ENCODE measurements at places on chromosomes 7 and 10.

DNA sequence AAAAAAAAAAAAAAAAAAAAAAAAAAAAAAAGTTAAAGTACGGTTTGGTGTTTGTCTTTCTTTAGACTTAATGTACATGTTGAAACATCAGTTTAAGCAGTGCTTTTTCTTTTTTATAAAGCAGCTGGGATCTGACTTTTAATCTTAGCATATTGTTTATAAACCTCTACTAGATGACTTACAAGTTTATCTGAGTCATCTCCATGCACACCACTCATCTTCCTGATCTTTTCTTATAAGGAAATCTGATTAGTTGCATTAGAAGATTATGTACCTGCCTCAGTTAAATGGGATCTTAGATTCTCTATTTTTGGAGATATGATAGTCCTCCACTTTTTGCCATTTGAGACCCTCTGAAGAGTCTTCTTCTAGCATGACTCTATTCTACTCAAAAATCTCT lies 391.9 kb upstream of the LRGUK start:
- no peak for DNase-seq

DNA sequence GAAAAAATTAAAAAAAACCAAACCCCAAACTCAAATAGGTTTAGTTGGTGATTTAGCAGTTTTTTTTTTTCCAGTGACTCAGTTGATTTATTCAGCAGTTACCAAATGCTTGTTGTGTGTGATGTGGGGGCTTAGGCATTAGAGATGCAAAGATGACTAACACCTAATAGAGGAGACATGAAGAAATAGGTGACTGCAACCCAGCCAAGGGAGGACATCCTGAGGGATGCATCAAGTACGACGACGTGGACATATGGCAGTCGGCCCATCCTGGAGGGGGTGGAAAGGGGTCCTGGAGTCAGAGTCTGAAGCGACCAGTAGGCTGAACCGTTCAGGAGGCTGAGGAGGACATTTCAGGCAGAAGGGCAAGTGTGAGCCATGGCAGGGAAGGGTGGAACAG lies 35.5 kb downstream of the LRMDA start:
- DNase-seq = no peak

DNA sequence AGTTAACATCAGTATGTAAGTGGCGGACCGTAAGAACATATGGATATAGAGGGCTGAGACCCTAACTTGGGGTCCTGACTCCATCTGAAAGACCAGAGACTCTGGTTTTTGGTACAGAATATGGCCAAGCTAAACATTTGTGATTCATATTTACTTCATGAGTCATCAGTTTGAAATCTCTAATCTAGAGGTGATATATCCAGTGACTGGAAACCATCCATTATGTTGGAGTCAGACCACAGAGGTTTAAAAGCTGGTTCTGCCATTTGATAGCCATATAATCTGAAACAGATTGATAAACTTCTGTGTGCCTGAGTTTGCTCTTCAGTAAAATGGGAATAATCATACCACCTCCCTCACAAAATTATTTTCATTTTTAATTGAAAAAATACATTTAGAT lies 505.3 kb downstream of the SORCS3 start:
- DNase-seq = no peak

DNA sequence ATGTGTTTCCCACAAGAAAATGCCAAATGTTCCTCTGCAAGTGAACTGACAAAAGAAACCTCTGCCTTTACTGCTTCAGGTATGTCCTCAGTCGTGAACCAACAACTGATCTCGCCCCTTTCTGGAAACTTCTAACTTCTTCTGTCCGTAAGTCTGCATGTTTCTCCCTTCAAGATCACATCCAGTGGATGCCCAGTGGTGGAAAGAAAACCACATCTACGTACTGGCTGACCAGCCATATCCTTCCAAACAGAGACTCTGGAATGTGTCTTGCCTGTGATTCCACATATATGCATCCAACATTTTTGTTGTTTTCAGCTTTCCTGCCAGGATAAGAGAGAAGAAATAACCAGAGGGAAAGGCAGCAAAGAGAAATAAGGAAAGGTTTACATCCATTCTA lies 152.7 kb downstream of the GLI3 start:
- no peak for DNase-seq

DNA sequence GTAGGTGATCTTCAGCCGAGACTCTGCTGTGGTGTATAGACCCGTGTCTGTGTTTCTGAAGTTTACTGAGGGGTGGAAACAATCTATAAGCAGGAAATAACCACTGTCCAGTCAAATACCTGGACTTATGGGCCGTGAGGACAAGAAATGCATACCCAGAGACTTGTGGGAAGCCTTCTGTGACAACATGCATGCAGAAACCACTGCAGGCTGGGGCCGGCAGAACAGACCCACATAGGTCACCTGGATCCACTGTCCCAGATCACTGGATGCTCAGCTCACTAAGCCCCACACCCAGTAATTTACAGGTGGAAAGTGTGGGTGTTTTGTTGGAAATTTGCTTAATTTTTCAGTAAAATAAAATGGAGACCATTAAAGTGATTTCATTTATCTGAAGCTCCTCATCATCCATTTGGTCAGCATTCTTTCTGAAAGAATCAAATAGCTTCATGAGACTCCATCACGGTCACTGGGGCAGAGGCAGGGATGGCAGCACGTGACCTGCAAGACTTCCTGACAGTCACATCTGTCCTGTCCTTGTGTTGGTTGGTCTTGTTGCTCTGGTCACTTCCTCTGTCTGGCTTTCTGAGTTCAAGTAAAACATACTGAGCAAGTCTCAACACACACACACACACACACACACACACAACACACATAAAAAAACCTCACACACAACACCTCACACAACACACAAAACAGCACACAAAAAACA lies 108.3 kb downstream of the TNS3 start:
- peak; percentile 42 for DNase-seq

GRCh38 chr7:13908667-13909397 lies 80.6 kb downstream of the ETV1 start:
- DNase-seq = no peak

- no peak for DNase-seq
Observed at GRCh38 chr10:16787361-16787791, 29.8 kb downstream of the RSU1 start.

DNA sequence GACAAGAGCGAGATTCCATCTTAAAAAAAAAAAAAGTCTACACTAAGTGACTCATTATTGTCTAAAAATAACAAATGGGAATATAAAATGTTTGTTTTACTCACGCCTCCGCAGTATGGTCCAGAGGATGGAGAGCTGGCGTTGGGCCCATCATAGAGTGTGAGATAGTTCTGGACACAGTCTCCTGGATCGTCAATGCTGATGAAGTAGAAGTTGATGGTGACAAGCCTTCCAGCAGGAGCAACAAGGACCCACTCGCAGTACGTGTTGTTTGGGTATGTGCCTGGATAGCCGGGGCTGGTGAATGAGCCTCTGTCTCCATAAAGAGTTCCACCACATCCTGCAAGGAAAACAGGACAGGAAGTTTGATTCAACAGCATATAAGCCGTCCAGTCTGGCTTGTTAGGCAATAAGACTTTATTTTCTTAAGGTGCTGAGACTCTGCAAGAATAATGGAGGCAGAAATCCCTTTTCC lies 11.5 kb upstream of the RSU1 start:
- no peak for DNase-seq

DNA sequence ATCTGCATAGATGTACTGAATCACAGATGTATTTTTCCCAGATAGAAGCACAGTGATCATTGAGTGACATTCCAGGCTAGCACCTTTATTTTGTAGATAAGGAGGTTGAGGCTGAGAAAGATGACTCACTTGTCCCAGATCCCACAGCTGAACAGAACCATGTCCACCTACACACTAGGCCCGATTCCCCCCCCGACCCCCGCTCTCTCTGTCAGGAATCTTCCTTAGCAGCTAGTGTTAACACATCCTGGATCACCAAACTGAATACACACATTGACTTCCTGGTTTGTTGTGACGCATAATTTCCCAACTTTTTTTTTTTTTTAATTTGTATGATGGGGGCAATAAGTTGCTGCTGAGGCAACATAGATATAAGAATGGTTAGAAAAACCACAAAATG lies 5.2 kb downstream of the SFMBT2 start:
- DNase-seq = no peak

DNA sequence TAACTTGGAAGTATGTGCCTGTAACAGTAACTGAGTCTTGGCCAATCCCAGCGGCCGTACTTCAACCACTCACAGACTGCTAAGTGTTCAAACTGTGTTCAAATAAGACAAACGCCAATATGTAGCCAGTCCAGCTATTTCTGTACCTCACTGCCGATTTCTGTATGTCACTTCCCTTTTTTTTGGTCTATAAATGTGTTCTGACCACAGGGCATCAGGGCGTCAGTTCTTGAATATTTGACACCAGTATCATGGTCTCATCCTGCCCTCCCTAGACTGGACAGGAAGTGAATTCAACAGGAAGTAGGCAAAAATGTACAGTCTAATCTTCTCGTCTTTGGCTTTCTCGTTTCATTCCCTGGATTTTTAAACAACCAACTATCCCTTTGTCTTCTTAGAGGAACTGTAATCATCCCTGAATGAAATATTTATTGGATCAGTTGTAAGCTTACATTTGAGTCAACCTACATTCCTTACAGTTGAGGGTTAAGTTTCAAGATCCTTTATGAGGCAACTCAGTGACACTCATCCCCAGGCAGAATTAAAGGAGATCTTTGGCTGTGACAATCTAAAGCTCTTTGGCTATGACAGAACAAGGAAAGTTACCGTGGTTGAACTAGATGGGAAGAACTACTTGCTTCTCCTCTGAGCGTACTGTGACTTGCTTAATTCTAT lies 232.7 kb downstream of the NSUN6 start:
- DNase-seq = no peak

- DNase-seq = no peak
Observed at GRCh38 chr10:43930777-43931176, 282.1 kb upstream of the ZNF32 start.

DNA sequence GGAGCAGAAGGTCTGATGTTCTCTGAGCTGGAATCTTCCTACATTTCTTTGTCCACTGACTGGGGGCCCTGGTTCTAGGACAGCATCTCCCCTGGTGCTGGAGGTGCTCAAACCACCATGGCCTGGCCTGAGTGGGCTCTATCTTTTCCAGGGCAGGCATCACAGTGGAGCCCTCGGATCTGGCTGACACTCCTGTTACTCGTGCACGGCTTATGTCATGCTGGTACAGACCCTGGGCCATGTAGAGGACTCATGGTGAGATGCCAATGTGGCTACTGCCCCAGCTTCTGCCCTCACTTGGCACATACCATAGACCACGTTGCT lies 96.0 kb downstream of the HIPK2 start:
- DNase-seq = no peak

- no peak for DNase-seq
Observed at GRCh38 chr10:2867788-2868299, 199.5 kb upstream of the PFKP start.

DNA sequence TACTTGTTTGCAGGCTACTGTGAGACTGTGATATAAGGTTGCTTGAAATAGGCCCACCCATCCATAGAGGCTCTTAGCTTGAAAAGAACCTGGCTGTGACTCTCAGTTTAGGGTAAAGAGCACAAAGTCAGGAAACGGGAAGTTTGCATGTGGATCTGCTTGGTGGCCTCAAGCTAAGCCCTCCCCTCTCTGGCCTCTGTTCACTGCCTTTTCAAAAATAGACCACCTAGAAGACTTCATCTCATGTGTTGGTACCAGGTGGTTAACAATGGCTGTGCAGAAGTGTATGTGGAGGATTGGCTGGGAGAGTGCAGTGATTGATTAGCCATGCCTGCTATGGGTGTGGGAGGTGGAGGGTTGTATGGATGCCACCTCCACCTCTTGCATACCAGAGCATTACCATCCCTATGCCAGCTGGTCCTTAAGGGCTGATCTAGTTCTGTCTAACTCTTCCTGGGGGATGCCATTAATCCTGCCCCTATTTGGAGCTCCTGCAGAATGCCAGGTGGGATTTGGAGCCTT lies 122.0 kb downstream of the ZMIZ1 start:
- no peak for DNase-seq

DNA sequence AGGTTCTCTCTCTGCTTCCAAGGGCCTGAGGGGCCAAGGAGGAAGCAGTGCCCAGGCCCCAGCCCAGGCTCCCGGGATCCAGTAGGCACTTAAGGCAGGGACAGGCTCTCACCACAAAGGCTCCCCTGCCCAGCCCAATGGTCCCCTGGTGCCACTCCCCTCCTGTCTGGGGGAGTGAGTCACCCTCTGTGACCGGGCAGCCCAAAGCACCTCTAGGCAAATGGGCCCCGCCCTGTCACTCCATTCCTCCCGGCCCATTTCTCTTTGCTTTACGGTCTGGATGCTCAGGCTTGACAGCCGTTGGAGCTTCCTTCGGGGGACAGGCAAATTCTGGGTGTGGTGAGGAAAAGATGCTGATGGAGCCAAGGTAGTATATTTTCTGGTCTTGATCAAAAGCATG lies at the start of gene CALHM3:
Gene CALHM3 (minus strand): TSS at position 106 of the 400 bp plus-strand sequence. CDS start 208 bp downstream, outside the sequence.
- no peak for DNase-seq

- no peak for DNase-seq
Observed at GRCh38 chr10:95214369-95214768, 20.3 kb downstream of the ACSM6 start.

- no peak for DNase-seq
Observed at GRCh38 chr7:47582764-47583738, 1.1 kb upstream of the TNS3 start.

- DNase-seq = no peak
Observed at GRCh38 chr7:142876236-142876960, 9.1 kb downstream of the TRPV6 start.

GRCh38 chr7:154171422-154171821 lies 119.2 kb downstream of the DPP6 start:
- no peak for DNase-seq

- no peak for DNase-seq
Observed at GRCh38 chr10:115980470-115980869, 292.5 kb downstream of the GFRA1 start.

DNA sequence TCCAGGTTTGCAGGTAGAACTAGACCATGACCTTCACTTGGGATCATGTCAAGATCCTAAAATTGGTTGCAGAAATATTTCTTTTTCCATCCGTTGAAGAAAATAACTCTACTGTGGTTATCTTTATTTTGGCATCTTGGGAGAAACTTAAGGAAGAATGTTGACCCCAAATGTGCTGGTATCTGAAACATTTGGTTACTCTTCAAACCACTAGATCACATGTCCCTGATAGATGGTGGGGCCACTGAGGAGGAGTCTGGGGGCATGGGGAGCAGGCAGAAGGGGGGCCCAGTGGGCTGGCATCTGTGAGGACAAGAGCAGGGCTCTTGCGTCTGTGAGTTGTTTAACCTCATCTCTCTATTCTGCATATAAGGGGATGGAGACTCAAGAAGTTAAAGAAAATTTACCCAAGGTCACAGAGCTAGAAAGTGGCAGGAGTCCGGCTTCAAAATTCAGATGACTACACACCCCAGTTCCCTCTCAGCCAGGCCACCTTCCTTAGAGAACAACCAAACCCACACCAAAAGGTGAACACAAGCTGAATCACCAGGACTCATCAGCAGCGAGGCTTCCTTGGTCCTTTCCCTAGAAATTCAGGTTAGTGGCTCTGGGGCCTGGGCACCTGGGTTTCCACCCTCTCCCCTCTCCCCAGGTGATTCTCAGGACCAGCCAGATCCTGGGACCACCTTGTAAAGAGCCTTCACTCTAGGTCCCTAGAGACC lies 40.6 kb upstream of the SRGN start:
- no peak for DNase-seq

DNA sequence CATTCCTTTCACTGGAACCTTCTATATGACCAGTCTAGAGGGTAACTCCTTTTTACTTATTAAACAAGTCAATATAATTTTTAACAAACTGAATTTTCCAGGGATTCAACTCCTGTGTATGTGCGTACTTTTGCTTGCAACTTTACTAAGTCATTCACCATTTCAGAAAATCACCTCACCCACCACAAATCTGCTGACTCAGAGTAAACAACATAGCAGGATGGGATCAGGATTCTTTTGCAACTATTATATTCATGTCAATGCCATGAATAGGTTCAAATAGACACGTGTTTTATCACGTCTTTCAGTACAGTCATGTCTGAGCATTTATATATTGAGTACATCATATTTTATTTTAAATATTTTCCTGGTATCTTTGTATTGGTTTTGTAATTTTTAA lies 14.5 kb downstream of the CTTNBP2 start:
- DNase-seq = no peak

Data from T47D (cell line).